ENCODE measurements at places on chromosomes 11 and 22.
A peak's percentile ranks its signal among the peaks of the same experiment; 100 is the strongest.

- DNase-seq, result no peak
Observed at GRCh38 chr22:37488337-37489135, 2.4 kb upstream of the MFNG start.

DNA sequence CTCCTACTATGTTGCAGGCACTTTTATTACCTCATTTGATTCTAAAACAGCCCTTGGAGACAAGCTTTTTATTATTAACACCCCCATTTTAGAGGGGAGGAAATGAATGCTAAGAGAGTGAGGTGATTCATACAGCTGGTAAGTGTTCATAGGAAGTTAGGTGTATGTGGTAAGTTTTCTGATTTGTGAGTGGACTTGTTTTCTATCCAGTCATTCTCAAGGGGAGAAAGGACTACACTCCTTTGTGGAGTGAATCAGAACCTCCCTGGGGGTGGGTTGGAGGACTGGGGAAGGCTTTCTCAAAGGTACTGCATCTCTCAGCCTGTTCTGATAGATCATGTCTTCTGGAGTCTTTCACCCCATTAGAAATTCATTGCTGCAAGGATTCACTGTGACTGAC, 23.5 kb downstream of the PKNOX2 start:
- no peak for DNase-seq

DNA sequence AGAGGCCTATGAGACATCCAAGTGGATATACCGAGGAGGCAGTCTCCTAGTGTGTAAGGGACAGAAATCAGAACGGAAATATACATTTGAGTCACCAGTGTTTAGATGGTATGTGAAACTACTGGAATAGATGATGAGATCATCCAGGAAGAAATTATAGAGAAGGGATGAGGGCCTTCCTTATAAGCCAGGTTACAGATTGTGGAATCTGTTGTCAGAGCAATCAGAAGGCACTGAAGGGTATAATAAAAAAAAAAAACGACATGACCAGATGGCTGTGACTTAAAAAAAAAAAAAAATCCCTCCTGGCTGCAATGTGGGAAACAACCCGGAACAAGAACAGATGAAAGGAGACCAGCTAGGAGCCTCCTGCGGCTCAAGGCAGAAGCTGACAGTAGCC, 2.7 kb downstream of the MAJIN start:
- no peak for DNase-seq

- peak; percentile 29 for DNase-seq
Observed at GRCh38 chr22:49724030-49724892, 103.4 kb downstream of the BRD1 start.

- DNase-seq, result no peak
Observed at GRCh38 chr11:1600626-1601025, 2.5 kb upstream of the KRTAP5-2 start.

- DNase-seq, result no peak
Observed at GRCh38 chr22:36977401-36977861, 41.8 kb downstream of the TST start.

- DNase-seq, result no peak
Observed at GRCh38 chr11:17792161-17792560, 57.6 kb downstream of the KCNC1 start.
